ENCODE measurements at places on chromosomes 11 and 22. TPM values are rescaled to one million over a fixed set of nuclear protein-coding genes. Genes with fewer than 3 reads are reported as not detected.

The GSTT2B gene
- not detected for total RNA-seq

GRCh38 chr22:35930933-35931332 lies 97.7 kb downstream of the RBFOX2 start:
- DNase-seq, result no peak

DNA sequence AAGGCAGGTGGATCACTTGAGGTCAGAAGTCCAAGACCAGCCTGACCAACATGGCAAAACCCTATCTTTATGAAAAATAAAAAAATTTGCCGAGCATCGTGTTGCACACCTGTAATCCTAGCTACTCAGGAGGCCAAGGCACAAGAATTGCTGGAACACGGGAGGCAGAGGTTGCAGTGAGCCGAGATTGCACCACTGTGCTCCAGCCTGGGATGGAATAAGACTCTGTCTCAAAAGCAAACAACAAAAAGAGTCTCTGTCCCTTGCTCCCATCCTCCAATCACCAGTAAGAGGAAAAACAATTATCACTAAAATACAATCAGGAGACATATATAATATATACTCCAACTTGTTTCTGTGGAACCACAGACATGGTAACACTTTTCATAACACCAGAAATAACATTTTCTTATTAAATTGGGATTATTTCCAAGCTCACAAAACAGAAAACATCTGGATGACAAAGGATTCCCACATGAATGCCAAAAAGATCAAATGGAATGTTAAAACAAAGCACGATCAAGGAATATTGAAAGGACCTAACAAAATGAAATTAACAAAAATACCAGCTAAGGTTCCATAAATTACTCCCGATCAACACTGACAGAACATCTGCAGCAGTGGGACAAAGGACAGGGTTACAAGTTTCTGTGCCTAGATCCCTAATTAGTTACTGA lies 15.2 kb downstream of the FCHSD2 start:
- no peak for DNase-seq

- DNase-seq, result no peak
These were observed 21.9 kb upstream of the LYVE1 start for GRCh38 chr11:10590218-10590915.

- no peak for DNase-seq
These were observed 707.5 kb upstream of the LUZP2 start for GRCh38 chr11:23789200-23789853.

- DNase-seq, result peak; percentile 64
These were observed 49.5 kb upstream of the HSPA8 start for GRCh38 chr11:123111465-123111864.

The DERL3 gene
- 24.5 TPM for total RNA-seq

DNA sequence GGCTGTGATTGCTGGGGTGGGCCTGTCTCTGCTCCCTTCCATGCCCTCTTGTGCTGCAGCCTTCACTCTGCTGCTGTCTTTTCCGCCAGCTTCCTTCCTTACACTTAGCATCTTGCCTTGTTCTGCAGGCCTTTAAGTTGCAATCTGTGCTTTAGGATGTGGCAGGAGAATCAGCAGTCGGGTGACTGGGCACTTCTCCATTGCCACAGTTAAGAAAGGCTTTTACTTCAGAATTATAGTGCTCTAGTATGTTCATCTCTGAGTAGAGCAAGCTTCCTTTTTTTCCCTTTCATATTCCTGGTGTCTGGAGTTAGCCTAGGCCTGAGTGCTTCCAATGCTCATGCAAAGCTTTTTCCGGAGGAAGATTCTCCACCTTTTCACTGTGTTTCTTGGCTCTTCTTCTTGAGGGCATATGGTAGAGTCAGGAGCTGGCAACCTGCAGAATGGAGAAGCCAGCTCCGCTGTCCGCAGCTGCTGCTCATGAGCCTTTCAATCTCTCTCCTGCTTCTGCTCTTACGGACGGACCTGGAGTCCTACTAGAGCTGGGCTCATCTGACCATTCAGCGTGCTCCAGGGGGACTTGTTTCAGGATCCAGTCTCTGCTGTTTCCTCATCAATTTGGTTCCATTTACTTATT lies 20.2 kb downstream of the PPP6R2 start:
- DNase-seq, result no peak

DNA sequence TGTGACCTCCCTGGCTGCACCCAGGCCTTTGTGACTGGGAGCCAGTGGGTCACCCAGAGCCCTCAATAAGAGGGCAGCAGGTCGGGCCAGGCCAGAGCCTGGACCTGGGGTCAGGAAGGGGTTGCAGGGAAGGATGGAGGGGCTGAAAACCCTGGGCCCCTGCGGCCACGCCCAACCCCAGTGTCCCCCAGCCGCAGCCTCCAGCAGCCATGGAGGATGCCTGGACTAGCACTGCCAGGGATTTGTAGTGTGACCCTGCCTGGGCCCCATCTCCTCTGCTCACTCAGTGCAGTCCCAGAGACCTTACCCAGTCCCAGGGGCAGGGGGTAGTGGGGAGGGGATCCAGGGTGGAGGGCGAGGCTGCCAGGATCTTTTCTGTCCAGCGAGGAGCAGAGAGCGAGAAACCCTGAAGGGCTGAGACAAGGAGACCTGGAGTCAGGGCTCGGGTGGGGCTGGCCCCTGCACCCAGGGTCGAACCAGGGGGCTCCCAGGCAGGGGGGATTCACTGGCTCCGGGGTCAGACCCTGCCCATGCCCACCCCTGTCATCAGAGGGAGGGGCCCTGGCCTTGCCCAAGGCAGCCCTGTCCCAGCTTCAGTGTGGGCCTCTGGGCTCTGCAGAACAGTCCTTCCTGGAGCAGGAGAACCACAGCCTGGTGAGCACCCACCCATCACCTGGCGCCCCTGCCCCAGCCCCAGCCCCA lies 187.5 kb downstream of the IGLL1 start:
- DNase-seq, result no peak

GRCh38 chr11:107859459-107860239 lies 1.1 kb upstream of the SLC35F2 start:
- peak; percentile 50 for DNase-seq

DNA sequence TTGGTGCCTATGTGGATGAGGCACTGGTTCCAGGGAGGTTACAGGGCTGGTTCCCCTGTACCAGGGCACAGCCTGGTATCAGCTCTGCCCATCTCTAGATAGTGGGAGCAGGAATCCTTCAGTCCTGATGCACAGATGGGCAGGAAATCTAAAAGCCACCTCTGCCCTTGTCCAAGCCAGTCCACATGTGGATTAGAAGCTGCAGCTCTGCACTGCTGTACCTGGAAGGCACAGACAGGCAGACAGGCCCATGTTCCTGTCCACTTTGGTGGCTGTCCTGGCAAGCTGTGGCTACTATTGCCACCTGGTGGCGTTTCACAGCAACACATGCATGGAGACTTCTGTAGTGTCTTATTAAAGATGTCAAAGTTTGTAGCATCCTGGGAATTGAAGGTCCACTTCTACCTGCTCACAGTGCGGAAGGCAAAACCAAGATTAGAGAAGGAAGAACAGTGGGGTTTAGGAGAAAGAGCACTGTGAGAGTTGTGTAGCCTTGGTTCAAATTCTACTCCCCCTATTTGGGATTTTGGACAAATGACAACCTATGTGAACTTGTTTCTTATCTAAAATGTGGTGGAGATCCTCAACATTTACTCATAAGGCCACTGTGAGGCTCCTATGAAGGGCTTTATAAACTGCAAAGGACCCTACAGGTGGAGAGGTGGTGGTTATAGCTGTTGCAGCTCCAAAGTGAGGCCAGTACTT lies 30.1 kb downstream of the NAV2 start:
- peak; percentile 56 for DNase-seq

DNA sequence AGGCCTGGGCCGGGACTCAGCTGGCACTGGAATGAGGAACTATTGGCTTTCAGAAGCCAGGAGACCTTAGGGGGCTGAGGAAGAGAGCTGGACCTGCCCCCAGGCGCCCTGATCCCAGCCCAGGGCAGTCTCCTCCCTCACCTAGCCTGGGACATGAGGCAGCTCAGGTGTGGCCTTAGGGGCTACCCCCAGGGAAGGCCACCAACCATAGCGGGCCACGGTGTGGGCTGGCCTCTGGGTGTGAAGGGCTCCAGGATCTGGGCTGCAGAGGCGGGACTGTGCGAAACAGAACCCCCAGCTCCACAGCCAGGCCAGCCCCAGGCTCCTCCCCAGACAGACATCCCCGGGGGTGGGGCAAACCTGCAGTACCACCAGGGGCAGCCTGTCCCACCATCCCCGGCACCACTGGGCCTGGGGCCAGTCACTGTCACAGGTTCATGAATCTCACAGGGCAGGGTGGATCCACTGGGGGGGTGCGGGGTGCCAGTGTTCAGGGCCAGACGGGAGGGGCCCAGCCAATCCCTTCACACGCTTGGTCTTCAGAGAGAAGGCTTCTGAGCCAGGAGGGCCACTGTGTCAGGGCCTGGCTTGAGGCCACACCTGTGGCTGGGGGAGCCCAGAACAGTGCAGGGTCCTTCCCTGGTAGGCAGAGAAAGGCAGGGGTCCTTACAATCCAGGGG lies 3.5 kb downstream of the PLXNB2 start:
- DNase-seq, result no peak

GRCh38 chr11:12692229-12693075 lies 18.2 kb downstream of the TEAD1 start:
- DNase-seq, result no peak

The SDF2L1 gene
- 38.3 TPM for total RNA-seq

- DNase-seq, result no peak
These were observed 83.2 kb upstream of the PITPNB start for GRCh38 chr22:28002181-28002700.

The ARHGAP20 gene
- not detected for total RNA-seq

The BLID gene
- not detected for total RNA-seq

The SF3A1 gene
- 309 TPM for total RNA-seq

DNA sequence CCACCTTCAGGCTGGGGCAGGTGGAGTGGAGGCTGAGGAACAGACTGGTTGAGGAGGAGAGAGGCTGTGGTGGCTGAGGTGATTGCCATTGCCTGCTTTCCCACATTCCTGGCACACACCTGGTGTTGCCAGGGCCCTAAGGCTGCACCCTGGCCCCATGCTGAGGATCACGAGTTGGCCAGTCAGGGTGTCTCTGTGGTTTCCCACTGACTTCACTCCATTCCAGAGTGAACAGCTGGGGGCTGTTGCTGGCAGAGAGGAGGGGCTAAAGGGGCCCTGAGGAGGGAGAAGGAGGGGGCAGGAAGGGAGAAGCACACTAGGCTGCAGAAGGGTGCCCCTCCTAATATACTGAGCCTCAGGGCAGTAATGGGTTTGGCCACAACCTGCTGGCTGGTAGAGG lies 1.8 kb downstream of the TMEM86A start:
- DNase-seq, result no peak

DNA sequence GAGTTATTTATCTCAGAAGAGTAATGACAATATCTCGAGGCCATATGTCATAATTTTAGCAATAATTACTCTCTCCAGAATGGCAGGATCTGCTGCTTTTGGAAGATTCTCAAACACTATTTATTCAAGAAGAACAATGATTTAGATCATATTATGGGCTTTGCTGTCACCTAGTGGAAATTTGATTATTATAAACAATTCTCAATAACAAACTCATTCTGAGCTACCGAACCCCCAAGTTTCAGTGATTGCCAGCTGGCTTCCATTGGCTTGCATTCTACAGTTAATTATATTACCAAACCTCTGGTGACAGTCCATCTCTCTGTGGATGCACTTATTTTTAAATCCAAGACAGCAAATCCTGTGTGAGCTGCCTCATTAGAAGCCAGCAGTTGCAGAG lies 27.9 kb upstream of the SLC36A4 start:
- DNase-seq, result no peak

GRCh38 chr11:1377231-1377780 lies 12.4 kb upstream of the BRSK2 start:
- DNase-seq, result no peak

GRCh38 chr11:7467652-7468051 lies 17.7 kb upstream of the OLFML1 start:
- DNase-seq, result no peak

DNA sequence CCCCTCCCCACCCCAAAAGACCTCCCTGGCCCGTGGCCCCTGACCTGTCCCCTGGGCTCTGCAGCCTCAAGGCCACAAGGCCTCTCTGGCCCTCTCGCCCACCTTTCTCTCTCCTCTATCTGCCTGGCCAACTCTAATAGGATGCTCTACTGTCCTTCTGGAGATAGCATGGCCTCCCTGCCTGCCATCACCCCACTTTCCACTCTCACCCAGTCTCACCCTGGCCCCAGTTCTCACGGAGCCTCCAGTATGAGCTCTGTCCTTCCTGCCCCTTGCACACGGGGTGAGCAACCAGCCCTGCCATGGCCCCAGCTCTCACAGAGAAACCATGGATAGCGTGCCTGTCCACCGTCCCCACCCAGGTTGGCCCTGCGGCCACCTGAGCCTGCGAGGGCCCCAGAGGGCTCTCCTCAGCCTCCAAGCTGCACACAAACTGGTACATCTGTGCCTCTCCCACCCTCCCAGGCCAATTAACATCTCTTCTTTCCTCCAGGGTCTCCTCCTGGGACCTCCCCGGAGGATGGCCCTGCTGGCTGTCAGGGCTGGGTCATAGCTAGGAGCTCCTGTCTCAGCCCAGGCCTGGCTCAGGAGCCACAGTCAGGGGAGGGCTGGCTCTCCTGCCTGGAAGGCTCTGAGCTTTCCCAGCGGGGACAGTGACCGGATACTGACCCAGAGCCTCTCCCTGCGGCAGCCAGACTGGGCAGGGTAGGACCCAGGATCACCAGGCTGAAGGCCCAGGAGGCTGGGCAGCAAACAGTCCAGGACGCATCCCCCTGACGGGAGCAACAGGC lies 22.3 kb downstream of the RTN4R start:
- DNase-seq, result no peak

The CBLIF gene
- not detected for total RNA-seq

GRCh38 chr11:68326334-68327215 lies 14.2 kb downstream of the LRP5 start:
- no peak for DNase-seq

The HEPN1 gene
- total RNA-seq, result not detected

The SCGB1D1 gene
- not detected for total RNA-seq

All from natural killer cell (primary cell).